ENCODE measurements at places on chromosomes 2 and 18.

DNA sequence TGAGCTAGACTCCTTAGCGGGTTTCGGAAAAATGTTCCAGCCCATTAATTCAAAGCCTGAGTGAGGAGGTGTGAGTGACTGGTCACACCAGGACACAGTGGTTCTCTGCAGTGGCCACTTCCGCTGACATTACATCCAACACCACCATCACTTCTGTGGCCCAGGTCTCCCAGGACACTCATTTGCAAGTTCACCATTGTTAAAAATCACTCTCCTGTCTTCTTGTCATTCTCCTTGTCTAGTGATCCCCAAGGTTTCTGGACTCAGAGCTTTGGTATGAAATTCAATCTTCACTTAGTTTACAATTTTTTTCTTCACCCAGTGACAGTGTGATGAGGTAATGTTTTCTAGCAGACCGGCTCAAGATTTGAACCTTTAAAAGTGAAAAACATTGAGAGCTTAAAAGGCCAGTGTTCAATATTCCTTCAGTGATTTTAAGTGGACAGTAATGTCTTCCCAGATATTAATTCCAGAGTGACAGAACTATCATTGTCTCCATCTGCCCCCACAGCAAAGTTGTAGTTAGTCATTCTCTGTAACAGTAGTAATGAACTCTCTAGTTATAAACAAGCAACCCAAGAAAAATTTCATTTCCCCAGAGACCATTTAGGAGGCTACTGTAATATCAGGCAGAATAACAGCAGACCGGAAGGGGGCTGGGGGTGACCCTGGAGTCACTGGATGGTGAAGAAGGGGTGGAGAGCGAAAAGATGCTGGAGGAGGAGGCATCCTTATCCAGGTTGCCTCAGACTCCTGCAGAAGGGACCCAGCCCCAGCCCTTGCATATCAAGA lies 164.9 kb downstream of the GFPT1 start:
- no peak for DNase-seq

- DNase-seq: peak; percentile 58
These were observed at the start of gene HSBP1L1 for GRCh38 chr18:79964330-79965118. Gene HSBP1L1 (plus strand): TSS chr18:79964643. CDS start chr18:79964736, 93 bp downstream.

- DNase-seq: no peak
These were observed 107.9 kb downstream of the FAM124B start for GRCh38 chr2:224293976-224294375.

- no peak for DNase-seq
These were observed 23.7 kb downstream of the CCDC88A start for GRCh38 chr2:55395724-55396605.

GRCh38 chr2:160918258-160918657 lies 242.0 kb upstream of the TANK start:
- no peak for DNase-seq

DNA sequence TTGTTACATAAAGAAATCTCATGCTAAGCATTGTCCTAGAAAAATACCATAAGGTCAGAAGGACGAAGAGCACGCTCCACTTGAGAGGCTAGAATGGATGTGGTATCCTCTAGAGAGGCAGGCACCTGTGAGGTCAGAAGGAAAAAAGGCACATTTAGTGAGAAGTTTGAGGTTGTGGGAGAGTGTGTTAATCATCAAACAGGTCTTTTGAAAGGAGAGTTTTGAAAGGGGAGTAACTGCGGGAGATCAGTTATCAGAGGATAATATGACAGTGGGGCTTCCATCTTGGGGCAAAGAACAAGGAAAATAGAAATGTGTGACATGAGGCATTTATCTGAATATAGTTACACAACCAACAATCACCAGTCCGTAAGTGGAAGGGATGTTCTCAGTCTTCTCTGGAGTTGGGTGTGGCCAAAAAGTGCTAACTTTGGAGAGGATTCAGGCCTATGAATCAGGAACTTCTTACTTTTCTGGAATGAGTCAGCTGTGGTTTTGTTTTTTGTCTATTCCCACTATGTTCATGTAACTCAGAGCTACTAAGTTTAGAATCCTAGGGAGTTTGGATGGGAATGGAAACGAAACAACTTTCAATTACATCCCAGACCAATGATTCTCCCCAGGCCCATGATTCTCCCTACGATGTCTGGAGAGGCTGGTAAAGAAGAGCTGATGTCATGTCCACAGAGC lies 451.4 kb upstream of the ST6GAL2 start:
- no peak for DNase-seq

- DNase-seq: no peak
These were observed 26.0 kb downstream of the CWC22 start for GRCh38 chr2:179981085-179981484.

DNA sequence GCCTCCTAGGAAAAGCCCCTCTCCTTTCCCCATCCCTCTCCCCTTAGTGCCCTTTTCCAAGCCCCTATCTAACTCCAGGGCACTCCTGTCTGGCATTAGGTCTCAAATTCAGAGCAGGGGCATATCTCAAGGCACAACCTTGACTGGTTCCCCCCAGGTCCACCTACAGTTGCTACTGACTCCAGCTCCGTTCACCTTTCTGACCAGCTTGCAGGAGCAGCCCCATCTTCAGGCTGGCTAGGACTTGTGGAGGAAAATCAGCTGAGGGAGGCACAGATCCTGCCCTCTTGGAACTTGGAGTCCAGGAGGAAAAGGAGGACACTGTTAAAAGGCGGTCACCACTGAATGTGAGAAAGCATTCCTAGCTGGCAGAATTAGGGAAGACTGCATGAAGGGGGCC lies 152.4 kb downstream of the ZFP36L2 start:
- no peak for DNase-seq

DNA sequence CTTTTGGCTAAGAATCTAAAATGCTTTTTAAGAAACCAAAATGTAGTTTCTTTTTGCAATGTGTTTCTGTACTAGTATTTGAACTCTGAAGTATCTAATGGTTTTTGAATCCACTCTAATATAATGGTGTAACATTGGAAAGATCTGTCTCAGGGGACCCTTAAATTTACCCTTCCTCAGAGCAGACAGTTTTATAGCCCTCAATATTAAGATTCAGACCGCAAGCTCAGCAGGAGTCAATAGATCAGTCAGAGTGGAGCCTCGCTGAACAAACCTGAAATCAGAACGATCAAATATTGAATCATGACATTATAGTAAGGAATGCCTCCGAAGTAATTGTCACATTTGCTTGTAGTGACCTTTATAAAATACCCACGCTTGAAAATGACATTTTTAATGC lies 18.3 kb downstream of the SGPP2 start:
- no peak for DNase-seq

DNA sequence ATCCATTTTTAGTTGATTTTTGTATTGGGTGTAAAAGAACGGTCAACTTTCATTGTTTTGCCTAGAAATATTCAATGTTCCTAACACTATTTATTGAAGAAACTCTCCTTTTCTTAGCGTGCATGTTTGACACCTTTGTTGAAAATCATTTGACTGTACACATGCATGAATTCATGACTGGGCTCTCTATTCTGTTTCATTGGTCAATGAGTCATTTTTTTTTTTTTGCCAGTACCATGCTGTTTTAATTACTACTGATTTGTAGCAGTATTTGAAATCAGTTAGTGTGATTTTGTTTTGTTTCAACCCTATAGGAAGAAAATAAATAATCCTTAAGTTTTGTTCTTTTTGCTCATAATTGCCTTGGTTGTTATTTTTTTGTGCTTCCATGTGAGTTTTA lies 828.7 kb downstream of the SUCLG1 start:
- no peak for DNase-seq

GRCh38 chr2:186910996-186911395 lies 62.0 kb upstream of the ZSWIM2 start:
- DNase-seq: no peak

DNA sequence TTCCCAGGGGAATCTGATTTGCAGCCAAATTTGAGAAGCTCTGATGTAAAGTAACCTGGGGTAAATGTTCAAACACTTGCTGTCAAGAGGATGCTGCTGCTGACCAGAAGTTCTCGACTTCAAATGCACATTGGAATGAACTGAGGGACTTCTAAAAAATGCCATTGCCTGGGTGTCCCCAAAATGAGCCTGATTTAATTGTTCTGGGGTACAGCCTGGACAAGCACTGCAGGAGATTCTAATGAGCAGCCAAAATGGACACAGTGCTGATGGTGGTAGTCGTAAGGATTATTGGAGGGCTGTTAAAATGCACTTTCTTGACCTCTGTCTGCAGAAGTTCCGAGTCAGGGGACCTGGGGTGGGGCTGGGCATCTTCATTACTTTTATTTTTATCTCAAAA lies 49.5 kb downstream of the LIPG start:
- DNase-seq: no peak

DNA sequence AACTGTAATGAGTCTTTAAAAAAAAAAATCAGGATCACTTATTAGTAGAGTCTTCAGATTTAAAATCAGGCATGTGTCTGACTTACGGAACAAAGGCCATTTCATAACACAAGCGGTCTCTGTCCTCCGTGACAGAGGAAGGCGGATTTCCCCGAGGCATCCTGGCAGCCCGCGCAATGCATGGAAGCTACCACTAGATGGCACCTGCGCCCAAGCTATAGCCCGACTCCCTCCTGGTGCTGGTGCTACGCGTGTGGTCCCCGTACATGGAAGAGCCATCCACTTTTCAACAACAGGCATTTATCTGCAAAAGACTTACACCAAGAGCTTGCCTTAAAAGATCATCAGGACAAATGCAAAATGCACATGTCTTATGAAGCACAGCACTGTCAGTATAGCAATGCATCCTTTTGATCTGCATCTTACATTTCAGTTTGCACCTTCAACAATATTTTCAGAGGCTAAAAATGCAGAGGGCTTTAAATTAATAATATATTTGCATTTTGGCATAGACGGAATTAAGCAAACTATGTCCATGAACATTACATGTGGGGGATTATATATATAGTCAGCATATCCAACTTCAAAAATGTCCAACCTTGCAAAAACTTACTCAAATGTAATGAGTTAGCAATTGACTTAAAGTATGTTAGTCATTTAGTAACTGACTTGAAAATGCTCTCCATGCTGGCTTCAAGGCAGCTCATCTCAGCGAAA lies 96.0 kb downstream of the ZNF516 start:
- peak; percentile 89 for DNase-seq

DNA sequence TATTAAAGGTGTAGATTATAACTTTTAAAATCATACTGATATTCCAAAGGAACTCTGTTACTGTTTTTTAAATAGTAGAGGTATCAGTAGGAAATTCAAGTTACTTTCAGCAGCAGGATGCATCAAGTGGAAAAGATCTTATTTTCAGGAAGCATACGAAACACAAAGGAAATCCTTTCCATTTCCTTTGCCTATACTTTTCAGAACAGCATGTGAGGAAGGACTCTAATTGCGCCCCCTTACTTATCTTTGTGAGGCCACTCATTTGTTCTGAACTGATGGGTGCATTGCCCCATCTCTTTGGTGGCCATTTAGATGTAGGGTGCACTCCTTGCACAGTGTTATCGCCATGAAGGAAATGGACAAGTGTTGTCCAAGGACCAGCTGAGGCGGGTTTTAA lies 145.3 kb downstream of the BABAM2 start:
- DNase-seq: no peak

- no peak for DNase-seq
These were observed 47.6 kb upstream of the MCFD2 start for GRCh38 chr2:46963210-46963609.

- DNase-seq: no peak
These were observed 15.7 kb downstream of the NDUFV2 start for GRCh38 chr18:9117980-9118841.

DNA sequence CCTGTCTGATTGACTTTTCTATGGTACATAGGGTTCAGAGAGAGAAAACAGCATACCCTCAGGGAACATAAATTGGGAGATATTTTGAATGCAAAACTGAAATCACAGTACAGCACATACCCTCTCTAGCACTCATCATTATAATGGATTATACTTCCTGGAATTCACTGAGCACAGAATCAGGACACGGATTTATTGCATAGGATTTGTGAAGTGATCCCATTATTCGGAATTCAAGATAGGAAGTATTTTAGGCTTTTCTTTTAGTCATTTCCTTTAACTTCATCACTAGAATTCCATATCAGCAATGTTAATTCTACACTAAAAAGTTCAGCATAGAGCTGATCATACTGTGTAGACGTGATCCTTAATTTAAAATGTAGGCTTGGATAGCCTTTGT lies 407.0 kb downstream of the PID1 start:
- DNase-seq: no peak

- peak; percentile 98 for DNase-seq
These were observed 122.7 kb downstream of the COL6A3 start for GRCh38 chr2:237291138-237291792.

GRCh38 chr2:224151161-224151560 lies 112.1 kb upstream of the SERPINE2 start:
- no peak for DNase-seq

GRCh38 chr18:45962866-45963265 lies 4.3 kb downstream of the EPG5 start:
- no peak for DNase-seq

DNA sequence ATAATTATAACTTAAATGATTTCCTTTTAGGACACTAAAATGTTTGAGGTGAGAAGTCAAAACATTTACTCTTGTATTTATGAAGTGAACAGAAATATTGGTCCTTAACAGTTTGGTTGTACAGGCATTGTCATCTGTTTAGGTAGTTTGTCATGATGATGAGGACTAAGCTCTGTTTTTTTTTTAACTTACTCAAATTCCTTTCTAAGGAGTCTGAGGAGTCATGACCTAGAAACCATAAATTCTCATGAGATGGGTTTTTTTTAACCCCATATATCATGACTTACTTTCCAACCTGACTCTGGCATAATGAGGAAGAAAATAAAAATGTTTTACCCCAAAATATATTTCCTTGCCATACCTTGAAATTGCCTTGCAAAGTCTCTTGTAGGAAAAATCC lies 1176.2 kb downstream of the SUCLG1 start:
- no peak for DNase-seq

DNA sequence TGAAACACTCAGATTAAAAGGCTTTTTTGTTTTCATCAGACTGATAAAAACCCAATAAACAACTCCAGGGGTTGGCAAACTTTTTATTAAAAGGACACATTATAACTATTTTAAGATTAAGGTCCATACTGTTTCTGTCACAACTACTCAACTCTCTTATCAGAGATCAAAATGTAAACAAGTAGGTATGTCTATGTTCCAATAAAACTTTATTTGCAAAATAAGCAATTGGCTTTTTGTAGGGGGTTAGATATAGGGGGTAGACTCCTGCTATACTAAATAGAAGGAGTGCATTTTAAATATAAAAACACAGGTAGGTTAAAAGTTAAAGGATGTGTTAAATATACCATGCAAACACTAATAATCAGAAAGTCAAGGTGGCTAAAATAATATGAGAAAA lies 174.0 kb downstream of the MBD5 start:
- DNase-seq: no peak

- DNase-seq: no peak
These were observed 106.3 kb upstream of the SEC11C start for GRCh38 chr18:59033359-59033758.
